ENCODE measurements at places on chromosomes 2 and 18.

DNA sequence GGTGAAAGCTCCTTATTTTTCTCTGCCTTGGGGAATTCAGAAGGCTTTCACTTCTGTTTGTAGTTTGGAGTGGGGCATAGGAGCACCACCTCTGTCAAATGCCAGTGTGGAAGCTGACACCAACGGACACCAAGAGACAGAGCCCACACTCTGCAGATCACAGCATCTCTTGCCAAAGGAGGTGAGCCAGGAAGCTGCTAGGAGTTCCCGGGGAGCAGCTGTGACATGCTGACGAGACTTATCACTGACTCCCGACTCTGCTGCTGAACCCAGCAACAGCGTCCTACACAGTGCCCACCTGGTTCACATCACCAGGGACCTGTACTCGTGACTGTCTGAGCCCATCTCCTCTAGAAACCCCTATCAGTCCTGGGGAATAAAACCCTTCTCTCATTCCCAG is 8.1 kb downstream of the TEX51 start:
- DNase-seq = no peak

DNA sequence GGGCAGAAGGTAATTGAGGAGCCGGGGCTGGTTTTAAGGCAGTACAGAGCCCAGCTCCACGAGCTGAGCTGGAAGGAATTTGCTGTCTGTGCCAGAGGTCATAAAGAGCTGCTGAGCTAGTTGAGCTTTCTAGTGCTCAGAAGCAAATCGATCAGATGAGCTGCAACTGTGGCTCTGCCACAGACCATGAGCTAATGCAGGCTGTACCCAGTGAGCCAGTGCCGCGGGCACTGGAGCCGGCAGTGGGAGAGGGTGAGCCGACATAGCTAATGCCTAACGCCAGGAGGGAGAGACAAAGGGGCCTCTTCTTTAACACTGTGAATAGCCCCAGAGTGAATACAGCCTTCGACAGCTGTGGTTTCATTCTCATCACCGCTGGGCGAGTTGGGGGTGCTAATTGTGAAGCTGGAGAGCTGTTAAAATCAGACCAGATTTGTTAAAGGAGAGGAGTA is 410.1 kb upstream of the TCF4 start:
- no peak for DNase-seq

GRCh38 chr2:189751080-189751658 is 11.4 kb downstream of the OSGEPL1 start:
- no peak for DNase-seq

DNA sequence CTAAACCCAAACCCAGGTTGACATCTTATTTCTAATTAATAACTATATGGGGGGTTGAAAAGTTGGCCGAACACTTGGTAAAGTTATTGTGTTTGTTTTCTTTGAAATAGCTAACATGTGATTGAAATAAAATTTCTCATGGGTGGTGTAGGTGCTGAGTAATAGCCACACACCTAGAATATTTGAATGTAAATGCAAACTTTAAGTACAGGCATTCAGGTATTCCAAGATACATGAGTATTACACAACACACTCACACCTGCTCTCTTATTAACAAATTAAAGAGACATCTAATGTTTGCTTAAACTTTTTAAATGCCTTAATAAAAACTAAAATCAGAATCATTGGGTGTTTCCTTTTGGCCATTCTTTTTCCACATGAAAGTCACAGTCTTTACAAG is 165.5 kb downstream of the EHBP1 start:
- DNase-seq = no peak

- DNase-seq = no peak
These were observed 38.7 kb downstream of the DDX1 start for GRCh38 chr2:15630121-15630977.

- peak; percentile 19 for DNase-seq
These were observed 152.4 kb downstream of the DYSF start for GRCh38 chr2:71605781-71606241.

DNA sequence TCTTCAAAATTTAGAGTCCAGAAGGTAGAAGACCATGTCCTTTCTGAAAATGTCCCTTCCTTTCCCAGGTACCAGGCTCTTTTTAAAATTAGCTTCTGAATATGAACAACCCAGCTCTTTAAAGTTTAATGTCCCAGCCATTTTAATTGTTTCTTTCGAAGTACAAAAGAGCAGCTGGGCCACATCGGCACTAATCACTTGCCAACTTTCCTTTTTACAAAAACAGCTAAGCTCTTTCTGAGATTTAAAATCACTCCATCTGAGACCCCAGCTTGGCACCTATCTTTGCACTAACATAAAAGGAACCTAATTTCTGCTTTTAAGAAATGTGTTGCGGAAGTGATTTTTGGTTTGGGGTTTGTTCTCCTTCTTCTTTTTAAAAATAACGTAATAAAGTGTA is 2.6 kb downstream of the BOD1L2 start:
- DNase-seq = no peak

GRCh38 chr2:223386189-223386588 is 216.0 kb downstream of the SCG2 start:
- DNase-seq = no peak

- DNase-seq = no peak
These were observed 24.0 kb downstream of the TMEM177 start for GRCh38 chr2:119702918-119703401.

DNA sequence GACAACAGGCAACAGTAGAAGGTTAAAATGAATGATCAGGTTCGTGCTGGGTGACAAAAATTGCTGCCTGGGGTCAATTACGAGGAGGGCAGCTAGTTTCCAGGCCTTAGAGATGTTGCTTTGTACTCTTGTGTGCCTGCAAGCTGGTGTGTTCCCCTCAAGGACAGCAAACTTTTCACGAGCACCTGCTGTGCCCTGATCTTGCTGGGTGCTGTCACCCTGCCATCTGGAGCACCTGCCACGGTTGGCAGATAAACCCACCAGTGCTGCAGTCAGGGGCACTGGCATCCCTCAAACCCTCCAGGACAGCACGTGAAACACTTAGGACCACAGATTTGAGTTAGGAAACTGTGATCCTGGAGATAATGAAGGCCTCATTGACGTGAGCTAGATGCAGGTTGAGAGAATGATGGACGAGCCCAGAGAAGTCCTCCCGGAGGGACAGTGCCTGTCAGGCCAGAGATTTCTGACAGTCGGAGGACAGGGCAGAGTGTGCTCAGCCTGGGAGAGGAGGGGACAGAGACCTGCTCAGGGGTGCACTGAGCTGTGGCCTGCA is 104.3 kb upstream of the RAB12 start:
- DNase-seq = no peak

DNA sequence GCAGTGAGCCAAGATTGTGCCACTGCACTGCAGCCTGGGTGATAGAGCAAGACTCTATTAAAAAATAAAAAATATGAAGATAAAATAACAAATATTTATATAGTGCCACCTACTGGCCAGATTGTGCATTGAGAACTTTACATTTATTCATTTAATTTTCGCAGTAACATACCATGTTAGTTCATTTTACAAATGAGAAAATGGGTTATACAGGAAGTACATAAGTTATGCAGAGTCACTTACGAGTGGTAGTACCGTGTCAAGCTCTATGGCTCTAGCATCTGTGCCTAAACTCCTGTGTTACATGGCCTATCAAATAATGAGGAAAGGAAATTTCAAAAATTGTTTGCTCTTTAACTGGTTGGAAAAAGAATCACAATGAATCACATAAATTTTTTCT is 27.9 kb downstream of the RIF1 start:
- DNase-seq = no peak

DNA sequence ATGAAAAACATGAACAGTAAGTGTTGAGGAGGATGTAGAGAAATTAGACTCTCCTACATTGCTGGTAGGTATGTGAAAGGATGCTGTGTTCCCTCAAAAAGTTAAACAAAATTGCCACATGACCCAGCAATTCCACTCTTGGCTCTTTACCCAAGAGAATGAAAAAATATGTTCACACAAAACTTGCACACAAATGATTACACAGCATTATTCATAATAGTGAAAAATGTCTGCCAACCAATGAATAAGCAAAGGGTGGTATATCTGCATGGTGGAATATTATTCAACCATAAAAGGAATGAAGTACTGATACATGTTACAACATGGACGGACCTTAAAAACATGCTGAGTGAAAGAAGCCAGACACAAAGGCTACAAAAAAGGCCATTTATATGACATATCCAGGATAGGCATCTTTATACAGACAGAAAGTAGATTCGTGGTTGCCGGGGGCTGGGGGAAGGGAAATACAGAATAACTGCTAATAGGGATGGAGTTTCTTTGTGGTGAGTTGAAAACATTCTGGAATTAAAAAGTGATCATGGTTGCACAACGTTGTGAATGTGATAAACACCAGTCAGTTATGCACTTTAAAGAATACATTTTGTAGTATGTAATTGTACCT is 85.4 kb upstream of the MYO3B start:
- DNase-seq = no peak

- no peak for DNase-seq
These were observed 224.6 kb downstream of the PHLPP1 start for GRCh38 chr18:62939926-62940325.

DNA sequence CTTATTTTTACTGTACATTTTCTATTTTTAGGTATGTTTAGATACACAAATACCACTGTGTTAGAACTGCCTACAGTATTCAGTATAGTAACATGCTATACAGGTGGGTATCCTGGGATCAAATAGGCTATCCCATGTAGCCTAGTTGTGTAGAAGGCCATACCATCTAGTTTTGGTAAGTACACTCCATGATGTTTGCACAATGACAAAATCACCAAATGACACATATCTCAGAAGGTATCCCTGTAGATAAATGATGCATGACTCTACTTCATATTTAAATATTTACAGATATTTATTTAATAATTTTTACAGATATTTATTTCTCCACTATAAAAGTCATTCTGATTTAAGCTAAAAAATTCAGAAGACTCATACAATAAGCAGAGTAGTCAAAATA is 233.8 kb upstream of the OSR1 start:
- no peak for DNase-seq

GRCh38 chr18:2891526-2892431 is 45.0 kb downstream of the EMILIN2 start:
- DNase-seq = no peak

DNA sequence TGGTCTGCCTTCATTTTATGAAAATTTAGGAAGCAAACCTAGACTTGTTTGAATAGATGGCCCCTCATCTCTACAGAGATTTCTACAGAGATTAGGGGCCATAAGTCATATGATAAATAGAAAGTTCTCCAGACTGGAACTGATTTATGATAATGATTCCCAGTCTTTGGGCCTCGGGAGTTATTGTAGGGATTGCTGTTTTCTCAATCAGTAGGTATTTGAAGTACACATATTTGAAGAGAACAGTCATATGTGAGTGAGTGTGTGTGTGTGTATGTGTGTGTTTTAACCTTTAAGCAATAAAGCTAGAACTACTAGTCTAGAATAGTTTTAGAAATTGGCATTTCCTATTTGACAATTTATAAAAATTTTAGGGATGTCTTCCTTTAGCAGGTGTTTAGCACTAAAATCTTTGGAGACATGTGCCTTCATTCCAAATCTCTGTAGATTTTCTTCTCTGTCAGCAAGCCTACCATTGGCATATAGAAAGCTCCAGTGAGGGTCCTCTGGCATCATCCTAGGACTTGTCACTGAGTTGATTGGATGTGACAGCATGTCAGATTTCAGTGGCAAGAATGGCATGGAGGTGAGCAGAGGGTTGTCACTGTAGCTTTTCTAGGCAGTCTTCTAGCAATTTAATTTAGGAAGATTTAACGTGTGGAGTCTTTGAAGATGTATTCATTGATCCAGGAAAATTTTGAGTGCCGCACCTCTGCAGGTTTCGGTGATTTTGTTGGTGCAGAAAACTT is 71.2 kb downstream of the MYO1B start:
- no peak for DNase-seq

DNA sequence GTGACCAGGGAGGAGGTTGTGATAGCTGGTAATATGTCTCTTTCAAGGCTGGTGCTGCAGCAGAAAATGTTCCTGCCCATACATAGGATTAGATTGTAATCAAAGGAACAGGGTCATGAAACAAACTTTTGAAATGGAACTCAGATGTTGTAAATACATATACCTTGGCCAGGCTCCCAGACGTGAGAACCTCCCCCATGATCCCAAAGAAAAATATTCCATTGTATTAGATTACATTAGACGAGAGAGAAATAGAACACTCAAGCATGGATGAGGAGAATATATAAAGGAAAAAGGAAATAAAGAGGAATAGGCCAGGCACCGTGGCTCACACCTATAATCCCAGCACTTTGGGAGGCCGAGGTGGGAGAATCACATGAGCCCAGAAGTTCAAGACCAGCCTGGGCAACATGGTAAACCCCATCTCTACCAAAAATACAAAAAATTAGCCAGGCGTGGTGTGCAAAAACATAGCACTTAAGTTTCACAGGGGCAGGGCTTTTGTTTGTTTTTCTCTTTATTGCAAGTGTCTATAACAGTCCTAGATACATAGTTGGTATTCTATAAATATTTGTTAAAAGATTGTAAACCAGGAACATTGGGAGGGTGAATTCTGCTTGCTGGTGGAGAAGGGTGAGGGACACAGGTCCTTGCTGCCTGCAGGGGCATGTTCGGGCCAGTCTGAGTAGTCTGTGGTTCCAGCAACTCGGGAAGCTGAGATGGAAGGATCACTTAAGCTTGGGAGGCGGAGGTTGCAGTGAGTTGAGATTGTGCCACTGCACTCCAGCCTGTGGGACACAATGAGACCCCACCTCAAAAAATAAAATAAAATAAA is 52.8 kb downstream of the RPL37A start:
- DNase-seq = no peak

DNA sequence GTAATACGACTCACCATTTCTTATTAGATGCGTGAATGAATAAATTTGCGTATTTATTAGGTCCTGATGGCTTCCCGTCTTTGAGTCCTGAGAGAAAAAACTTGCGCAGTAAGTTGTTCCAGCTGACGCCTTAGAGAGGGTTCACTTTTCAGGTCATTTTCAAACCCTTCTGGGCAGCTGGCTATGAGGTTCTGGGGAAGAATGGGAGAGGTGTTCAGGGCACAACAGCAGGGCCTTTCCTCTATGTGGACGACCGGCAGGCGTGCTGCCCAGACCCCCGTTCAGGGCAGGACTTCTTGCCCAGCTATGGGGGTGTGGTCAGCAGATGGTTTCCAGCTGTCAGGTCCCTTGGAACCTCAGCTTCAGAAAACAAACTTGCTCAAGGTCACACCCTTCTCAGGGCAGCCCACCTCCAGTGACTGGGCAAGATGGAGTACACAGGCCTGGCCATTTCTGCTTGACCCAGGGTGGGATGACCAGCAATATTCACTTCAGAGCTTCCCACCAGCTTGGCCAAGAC is 61.1 kb upstream of the TNP1 start:
- DNase-seq = no peak

DNA sequence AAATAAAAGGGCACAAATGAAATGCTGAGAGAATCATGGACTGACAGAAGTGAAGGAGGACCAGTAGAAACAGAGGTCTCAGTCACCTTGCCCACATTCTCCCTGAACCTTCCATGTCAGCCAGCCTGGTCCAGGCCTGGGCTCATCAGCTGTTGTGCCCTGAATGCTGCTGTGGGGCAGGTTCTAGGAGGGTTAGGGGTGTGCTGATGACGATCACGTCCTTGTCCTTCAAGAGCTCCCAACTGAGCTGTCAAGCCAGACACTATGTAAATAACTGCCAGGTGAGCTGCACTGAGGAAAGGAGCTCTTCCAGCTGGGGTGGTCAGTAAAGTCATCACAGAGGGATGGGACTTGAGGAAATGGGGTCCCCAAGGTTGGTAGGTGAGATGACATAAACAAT is 156.5 kb downstream of the SMAD2 start:
- DNase-seq = no peak

GRCh38 chr2:121356058-121356640 is 71.1 kb upstream of the TFCP2L1 start:
- DNase-seq = no peak
